Cortex of kidney (tissue), 1 donor: ENCODE measurements at places on chromosomes 2 and 18.

DNA sequence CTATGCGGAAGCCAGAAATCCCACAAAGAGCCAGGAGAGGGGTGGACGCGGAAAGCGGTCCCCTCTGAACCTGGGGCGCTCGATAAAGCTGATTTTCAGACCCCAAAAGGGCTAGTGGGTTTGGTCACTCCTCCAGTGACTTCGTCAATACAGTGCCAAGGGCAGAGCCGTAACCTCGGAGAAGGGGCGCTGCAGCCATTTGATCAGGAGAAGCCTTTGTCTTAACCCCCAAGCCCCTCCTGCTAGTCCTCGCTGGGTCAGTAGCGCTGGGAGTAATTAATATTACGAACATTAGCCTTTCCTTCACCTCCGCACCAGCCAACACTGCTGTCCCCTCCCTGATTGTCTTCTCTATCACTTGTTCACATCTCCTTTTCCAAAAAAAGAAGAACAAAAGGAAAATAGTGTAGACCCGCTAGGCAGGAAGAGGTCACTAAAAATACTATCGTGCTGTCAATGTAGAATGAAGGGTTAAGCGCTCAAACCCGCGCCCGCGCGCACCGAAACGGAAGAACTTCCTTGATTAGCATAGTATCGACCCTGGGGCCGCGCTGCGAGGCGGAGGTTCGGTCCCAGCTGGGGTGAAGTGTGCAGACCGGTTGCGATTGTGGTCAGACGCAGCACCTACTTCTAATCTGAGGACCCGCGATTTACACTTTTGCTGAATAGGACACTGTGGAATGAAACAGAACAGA, 63.2 kb upstream of the MAPRE2 start:
- DNase-seq, result no peak

DNA sequence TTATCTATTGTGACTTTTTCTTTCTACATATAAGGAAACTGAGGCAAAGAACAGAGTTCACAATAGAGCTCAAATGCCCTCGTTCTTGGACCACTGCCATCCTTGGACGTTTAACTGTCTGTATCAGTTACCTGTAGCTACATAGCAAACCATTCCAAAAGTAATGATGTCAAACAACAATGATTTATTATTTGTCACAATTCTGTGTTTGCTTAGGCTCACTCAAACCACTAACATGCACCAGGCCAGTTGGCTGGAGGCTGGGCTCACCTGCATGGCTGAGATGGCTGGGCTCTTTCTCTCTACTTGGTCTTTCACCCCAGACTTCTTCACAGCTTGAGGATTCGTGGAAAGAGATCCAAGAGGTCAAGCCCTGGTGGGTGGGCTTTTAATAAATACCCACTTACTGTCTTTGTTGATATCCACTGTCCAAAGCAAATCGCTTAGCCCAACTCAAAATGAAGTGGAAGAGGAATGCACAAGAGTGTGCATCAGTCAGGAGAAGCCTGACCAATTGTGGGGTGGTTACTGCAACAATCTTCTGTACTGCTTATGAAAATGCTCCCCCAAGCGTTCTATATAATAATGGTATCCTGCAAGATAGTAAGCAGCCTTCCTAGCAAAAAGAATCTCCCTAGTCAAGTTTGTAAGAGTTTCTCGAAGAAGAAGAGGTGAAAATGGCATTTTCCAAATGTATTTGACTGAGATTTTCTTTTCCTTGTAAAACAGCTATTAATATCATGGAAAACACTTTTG, 163.5 kb upstream of the NT5C1B start:
- no peak for DNase-seq

GRCh38 chr2:19866771-19867170, 35.0 kb downstream of the TTC32 start:
- DNase-seq, result no peak

DNA sequence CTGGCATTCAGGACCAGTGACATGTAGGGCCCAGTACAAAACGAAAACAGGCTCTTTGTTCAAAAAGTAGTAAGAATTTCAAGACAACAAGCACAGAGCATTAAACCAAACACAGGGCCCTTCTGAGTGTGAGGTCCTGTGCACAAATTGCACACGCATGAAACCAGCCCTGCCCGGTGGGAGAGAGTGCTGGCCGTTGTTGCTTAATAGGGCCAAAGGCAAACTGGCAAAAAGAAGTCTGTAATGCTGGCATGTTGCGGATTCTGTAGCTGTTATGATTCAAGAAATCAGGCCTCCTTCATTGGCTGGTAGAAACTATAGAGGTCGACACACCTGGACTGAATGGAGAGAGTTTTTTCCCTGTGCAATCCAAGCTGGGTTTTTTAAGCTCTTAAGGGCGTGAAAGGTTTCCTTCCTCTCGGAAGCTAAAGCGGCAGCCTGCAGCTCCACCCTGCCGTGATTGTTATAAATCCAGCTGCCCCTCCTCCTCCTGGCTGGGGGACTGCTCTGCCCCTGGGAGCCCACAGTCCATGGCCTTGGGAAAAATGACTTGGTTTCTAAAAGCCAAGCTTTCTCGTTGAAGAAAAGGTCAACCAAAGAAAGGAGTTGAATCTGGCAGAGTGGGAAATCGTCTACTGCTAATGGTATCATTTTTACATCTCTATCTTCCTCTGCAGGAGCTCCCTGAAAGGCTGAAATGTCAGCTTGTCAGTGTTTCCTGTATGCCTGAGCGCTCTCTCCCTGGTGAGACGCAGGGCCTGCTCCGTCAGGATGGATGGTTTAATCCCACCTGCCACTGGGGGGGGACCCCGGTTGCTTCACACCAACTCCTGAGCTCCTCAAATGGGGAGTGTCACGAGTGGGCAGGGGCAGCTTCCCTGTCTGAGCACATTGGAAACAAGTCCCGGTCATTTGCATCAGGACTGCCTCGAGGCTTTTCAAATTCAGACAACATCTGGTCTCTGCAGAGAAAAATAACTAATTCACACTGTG, 143.6 kb downstream of the ALPK2 start:
- no peak for DNase-seq

GRCh38 chr2:218569038-218569431, 396 bp downstream of the CNOT9 start:
- no peak for DNase-seq

- no peak for DNase-seq
Observed at GRCh38 chr2:62149708-62150107, 46.2 kb upstream of the B3GNT2 start.

DNA sequence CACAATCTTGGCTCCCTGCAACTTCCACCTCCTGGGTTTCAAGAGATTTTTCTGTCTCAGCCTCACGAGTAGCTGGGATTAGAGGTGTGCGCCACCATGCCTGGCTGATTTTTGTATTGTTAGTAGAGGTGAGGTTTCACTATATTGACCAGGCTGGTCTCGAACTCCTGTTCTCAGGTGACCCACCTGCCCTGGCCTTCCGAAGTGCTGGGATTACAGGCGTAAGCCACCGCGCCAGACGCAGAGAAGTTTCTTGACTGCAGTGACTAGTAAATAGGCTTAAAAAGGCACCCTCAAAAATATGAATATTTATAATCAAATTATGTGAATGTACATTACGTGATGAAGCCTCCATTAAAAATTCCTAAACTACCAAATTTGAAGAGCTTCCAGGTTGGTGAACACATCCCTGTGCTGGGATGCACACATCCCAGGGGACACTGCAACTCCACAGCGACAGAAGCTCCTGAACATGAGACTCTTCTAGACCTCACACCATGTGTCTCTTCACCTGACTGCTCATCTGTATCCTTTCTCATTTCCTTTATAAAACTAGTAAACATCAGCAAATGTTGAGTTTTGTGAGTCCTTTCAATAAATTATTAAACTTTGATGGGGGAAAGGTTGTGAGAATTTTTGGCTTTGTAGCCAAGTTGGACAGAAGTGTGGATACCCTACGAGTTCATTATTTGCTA, 203.3 kb upstream of the SPOPL start:
- DNase-seq, result no peak

- no peak for DNase-seq
Observed at GRCh38 chr18:814300-815084, 2.5 kb upstream of the YES1 start.

- DNase-seq, result no peak
Observed at GRCh38 chr2:71833855-71834560, 313.7 kb downstream of the CYP26B1 start.

GRCh38 chr2:127640082-127641072, 5.6 kb upstream of the GPR17 start:
- no peak for DNase-seq

DNA sequence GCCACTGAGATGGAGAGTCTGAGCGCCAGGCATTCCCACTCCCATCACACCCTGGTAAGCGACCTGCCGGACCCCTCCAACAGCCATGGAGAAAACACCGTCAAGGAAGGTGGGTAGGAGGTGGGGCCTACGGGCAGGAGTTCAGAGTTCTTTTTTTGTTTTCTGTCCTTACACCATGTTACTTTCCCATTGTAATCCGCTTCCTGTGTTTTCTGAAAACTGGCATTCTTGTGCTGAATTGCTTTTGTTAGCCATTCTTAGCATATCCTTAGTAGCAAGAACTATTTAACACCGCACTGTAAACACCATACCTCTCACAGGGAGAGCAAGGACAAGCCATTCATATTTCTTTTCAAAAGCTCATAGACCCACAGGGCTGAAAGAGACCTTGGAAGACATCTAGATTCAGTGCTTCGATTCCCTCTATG, 46.2 kb downstream of the UNC80 start:
- DNase-seq, result no peak

- DNase-seq, result no peak
Observed at GRCh38 chr2:217277646-217278398, 418.0 kb upstream of the TNP1 start.

DNA sequence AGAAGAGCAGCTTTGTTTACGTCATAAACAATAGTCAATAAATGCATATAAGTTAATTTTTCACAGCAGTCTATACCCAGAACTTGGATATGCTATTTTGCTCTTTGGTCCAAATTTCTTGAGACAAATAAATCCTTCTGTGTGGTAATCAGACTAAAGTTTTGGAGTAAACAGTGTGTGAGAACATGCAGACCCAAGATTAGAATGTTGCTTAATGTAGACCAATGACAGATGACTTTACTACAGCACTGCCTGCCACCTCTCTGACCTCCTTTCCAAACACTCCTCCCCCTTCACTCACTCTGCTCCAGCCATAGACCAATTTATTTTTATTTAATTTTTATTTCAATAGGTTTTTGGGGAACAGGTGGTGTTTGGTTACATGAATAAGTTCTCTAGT, 115.3 kb upstream of the TANK start:
- DNase-seq, result no peak

DNA sequence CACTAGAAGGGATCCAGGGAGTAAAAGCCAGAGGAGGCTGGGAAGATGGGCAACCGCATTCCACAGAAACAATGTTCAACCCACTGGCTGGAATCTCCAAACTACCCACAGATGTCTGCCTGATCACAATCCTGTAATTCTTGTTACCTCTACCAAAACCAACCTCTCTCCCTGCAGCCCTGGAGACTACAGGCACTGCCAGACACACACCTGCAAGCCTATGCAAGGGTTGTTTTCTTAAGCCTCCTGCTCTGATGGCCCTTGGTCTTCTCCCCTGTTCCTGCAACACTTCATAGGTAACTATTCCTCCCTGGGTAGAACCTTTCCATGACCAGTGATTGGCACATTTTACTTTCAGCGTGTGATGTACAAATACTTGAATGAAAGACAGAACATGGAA, 21.9 kb downstream of the ST6GAL2 start:
- no peak for DNase-seq

DNA sequence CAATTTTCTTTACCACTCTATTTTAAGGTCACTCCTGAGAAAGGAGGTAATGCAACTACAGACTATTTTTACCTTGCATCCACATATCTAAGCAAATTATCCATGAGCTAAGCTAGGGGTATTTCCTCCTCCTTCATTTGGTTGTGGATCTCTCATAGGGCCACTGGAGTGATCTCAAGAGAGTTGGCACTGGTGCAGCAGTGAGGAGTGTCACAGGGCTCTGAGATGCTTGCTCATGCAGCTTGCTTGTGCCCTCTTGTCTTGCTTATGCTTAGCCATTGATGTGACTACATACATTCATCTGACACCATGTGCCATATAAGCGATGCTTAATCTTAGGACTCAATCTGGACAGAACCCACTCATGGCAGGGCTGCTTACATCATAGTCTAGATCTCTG, 950.3 kb downstream of the TSN start:
- DNase-seq, result no peak

DNA sequence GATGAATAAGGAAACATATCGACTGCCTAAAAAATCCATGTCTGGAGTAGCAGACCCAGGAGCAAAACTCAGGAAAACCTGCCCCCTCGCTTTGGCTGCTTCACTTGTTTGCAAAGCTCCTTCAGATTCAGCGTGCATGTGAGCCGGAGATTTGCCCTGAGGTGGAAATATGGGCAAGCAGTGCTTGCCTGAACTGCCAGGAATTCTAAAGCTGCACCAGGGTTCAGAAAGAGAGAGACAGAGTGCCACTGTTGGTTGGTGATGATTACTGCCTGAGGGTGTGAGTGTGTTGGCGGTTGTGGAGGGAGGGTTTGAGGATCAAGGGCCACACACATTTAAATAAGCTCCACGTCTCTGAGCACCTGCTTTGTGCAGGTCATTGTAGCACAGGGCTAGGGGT, 139.6 kb upstream of the RGPD4 start:
- no peak for DNase-seq

DNA sequence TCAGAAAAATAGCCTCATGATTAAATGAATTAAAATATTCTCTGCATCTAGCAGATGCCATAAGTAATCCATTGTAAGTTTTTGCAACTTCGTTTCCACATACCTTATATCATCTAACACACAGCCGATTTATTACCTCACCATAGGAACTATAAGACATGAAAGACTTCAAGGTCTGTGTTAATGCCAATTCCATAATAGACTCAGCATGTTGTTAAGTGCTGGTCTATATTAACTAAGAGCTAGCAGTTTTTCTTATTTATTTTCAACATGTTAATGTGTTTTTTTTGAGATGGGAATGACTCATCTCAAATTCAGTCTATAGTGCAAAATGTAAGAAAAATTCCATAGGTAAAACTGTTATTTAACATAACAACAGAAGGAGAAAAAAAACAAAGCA, 243.9 kb upstream of the GULP1 start:
- no peak for DNase-seq

DNA sequence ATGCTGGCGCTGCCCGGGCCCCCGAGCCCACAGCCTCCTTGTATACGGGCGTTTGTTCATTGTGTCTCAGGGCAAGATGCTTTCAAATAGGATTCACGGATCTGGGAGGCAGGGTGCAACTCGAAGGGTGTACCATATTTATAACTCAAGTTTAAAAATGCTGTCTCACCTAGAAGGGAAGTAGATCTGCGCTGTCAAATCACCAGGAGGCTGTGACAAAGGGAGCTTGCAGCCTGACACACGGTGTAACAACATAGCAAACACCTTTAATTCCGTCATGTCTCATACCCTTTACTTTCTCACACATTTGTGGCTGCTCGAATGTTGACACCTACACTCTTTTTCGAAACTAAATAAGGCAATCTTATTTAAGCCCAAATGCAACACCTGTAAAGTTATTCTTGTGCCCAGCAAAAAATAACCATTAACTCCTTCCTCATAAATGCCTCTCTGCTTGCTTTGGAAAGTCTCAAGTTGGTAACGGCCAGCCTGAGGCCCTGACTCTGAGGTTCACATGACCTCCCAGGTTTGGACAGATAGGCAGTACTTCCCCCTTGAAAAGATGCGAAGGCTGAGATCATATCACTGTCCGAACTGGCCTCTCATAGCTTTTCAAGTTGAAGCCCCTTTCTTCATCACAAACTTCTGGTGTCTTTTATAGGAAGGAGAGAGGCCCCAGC, 11.6 kb downstream of the ZEB2 start:
- no peak for DNase-seq

GRCh38 chr2:8408560-8409460, 273.0 kb upstream of the ID2 start:
- no peak for DNase-seq

- no peak for DNase-seq
Observed at GRCh38 chr2:160294339-160294803, 94.3 kb upstream of the ITGB6 start.
